ENCODE measurements at places on chromosomes 1 and 21. TPM values are rescaled to one million over a fixed set of nuclear protein-coding genes. Genes with fewer than 3 reads are reported as not detected.

The SLAMF8 gene
- total RNA-seq, result 1.2 TPM

The CPLANE2 gene
- 2.5 TPM for total RNA-seq

The SELENBP1 gene
- total RNA-seq, result 152 TPM

The LORICRIN gene
- not detected for total RNA-seq

The SPOCD1 gene
- 0.19 TPM for total RNA-seq

The CFAP74 gene
- not detected for total RNA-seq

The EFHD2 gene
- total RNA-seq, result 10.6 TPM

The PRKAB2 gene
- 24.8 TPM for total RNA-seq

The RPRD2 gene
- total RNA-seq, result 8.8 TPM

The OR2L2 gene
- not detected for total RNA-seq

The AMY2A gene
- total RNA-seq, result not detected

The OPRD1 gene
- total RNA-seq, result not detected

The LRRC42 gene
- total RNA-seq, result 10.4 TPM

The PRAMEF26 gene
- not detected for total RNA-seq

The S100A8 gene
- total RNA-seq, result 38.4 TPM

The RNASEL gene
- total RNA-seq, result 3.9 TPM

The NR1I3 gene
- 10.4 TPM for total RNA-seq

The KRTAP10-11 gene
- total RNA-seq, result not detected
